ENCODE measurements at places on chromosomes 2 and 18.

DNA sequence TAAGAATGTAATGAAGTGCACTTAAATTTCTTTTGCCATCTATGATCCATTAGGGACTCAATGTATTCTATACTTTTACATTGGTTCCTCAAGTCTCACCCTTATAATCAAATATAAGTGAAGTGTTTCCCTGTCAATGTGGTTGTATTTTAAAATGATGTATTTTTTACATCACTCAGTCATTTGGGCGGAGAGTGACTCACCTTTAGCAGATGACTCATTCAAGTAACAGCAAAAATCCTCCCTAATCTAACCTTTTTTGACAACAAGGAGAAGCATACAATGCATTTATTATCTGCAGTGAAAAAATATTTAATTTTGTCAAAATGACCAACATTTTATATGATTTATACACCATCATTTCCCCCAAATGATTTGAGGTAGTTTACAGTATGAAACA lies 94.4 kb downstream of the FANCL start:
- DNase-seq: no peak

DNA sequence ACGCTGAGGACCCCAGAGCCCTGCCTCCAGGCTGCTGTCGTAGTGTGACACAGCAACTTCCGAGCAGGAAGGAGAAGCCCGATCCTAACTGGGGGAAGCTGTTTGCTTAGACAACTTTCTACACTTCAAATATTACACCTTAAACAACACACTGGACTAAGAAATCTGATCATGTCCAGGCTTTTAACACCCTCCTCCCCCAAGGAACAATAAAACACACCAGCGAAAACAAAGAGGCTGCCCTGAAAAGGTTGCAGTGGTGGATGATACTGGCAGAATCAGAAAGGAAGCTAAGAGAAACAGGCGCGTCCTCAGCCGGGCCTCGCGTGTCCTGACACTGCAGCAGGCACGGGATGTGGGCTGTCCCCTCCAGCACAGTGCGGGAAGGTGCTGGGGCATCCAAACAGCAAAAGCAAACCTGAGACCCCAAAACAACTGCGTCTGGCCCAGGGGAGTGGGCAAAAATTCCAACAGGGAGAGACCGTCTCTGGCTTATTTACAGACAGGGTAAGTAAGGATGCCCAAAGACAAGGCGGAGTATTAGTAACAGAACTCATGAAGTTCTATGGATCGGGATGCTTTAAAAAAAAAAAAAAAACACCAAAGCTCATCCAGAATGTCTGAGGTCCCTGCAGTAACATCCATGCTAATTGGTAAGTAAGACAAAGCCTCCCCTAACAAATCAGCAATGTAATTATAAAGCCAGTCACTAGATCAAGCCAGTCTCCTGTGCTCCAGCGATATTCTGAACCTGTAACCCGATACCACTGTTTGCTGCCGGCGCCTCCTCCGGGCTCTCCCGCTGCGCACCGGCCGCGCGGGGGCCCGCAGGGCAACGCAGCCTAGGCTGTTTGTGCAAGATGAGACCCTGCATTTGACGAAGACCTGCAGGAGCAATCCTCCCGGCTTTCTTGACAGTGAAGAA lies 9.0 kb downstream of the SERTAD2 start:
- peak; percentile 82 for DNase-seq

DNA sequence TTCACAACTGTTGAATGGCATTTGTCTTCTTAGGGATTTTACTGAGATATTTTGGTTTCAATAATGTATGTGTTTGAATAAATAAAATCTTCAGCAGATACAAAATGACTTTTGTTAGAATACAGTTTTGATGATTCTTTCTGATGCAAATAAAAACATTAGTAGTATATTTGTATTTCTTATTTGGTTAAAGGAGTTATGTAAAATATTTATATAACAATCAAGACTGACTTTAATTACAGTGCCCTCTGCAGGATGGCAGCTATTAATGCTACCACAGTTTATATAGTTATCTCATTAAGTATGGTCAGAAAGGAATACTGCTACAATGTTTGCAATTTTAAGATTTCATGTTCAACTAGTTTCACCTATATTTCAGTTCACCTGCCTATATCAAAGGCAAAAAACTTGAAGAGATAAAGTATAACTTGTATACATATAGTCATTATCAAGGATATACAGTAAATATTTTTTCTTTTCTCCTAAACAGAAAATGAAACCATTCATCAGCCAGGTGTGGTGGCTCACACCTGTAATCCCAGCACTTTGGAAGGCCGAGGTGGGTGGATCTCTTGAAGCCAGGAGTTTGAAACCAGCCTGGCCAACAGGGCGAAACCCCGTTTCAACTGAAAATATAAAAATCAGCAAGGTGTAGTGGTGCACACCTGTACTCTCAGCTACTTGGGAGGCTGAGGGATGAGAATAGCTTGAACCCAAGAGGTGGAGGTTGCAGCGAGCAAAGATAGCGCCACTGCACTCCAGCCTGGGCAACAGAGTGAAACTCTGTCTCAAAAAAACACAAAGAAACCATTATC lies 19.8 kb downstream of the ARL5A start:
- DNase-seq: peak; percentile 20

GRCh38 chr2:124485659-124486058 lies 460.6 kb downstream of the CNTNAP5 start:
- DNase-seq: no peak

- no peak for DNase-seq
Measured at GRCh38 chr2:234848578-234848977, 103.2 kb upstream of the SH3BP4 start.

DNA sequence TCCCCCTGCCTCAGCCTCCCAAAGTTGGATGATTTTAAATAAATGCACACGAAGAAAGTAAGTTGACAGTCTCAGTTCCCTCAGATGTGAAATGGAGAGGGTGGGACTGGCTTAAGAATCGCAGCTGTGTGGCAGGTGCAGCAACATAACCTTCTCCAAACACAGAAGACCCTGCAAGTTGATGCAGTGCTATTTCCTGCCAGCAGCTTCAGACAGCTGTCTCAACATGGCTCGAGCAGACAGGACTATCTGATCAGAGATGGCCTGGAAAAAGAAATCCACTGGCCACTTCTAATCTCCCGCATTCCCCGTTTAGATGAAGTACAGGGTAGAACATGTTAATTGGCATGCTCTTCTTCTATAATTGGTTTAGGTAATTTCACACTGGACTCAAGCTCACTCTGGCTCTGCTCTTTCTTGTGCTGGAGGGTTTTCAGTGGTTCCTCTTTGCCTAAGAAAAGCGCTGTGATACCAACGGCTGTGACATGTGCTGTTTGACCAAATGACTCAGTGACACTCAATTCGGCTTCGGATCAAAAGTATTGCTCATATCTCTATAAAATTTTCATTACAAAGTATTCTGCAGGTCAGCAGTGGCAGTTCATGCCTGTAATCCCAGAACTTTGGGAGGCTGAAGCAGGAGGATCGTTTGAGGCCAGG lies 40.2 kb downstream of the MYOM1 start:
- DNase-seq: no peak

DNA sequence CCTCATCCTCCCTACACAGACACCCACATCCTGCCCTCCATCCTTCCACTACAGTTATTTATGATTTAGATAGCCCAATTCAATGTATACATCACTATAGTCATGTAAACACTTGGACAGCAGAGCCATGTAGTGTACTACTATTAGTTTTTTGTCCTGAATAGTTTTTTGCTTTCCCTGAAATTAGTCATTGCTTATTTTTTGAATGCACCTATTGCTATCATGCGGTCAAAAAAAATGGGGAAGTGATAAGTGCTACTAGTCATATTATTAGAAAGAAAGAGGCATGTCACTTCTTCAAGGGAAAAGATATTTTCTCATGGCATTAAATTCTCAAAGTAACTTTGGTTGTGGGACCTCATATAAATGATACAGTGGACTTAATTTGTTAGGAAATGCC lies 6.8 kb upstream of the GREB1 start:
- no peak for DNase-seq

DNA sequence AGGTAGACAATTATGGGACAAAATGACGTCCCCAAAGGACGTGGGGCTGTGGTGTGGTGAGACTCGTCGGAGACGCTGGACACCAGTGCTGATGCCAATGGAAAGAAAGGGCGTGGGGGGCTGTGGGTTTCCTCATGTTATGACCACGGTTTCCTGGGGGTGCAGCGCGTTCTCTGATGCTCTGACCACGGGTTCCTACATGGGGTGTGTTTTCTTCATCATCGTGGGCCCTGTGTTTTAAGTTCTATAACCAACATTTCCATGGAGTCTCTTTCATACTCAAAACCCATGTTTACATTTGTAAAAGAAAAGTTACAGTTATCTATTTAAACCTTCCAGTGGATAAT lies 141.6 kb downstream of the RTP5 start:
- DNase-seq: peak; percentile 4

- DNase-seq: no peak
Measured at GRCh38 chr2:86023366-86023712, 82.3 kb downstream of the POLR1A start.

GRCh38 chr2:17858064-17858463 lies 20.4 kb upstream of the KCNS3 start:
- DNase-seq: no peak

GRCh38 chr18:42706618-42707017 lies 408.9 kb downstream of the RIT2 start:
- peak; percentile 1 for DNase-seq

GRCh38 chr2:136248242-136248641 lies 130.3 kb upstream of the CXCR4 start:
- peak; percentile 33 for DNase-seq

- peak; percentile 65 for DNase-seq
Measured at GRCh38 chr2:68909793-68910674, 38.8 kb upstream of the BMP10 start.

DNA sequence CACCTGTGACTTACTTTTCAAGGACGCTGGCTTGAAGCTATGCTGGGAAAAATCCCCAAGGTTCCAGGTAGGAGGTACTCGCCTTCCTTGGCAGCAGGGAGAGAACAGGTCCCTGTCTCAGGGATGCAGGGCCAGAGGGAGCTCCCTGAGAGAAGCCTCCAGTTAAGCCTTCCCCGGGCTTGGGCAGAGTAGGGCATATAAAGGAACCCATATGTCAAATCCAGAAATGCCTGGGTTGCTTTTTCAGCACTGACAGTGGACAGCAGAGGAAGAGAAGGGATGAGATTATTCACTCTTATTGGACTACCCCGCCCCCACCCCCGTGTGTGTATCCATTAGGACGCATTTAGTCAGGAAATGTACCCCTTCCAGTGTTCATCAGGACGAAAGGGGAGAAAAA lies 89.3 kb upstream of the TEX51 start:
- peak; percentile 3 for DNase-seq

DNA sequence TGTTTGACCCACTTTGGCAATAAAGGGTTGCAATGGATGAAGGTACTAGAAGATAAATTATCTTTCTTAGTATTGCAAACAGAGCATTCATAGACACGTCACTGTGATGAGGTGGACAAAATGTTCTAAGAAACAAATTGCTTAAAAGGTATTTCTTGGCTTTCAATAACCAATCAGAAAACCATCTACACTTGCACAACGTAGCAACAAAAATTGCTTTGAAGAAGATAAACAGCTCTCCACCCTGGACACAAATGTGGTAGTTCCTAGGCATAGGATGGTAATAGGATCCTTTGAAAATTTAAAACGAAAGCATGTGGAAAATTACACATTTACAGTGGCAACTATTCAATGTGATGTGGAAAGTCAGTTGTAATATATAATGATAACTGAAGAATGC lies 439.9 kb upstream of the ETAA1 start:
- DNase-seq: no peak

DNA sequence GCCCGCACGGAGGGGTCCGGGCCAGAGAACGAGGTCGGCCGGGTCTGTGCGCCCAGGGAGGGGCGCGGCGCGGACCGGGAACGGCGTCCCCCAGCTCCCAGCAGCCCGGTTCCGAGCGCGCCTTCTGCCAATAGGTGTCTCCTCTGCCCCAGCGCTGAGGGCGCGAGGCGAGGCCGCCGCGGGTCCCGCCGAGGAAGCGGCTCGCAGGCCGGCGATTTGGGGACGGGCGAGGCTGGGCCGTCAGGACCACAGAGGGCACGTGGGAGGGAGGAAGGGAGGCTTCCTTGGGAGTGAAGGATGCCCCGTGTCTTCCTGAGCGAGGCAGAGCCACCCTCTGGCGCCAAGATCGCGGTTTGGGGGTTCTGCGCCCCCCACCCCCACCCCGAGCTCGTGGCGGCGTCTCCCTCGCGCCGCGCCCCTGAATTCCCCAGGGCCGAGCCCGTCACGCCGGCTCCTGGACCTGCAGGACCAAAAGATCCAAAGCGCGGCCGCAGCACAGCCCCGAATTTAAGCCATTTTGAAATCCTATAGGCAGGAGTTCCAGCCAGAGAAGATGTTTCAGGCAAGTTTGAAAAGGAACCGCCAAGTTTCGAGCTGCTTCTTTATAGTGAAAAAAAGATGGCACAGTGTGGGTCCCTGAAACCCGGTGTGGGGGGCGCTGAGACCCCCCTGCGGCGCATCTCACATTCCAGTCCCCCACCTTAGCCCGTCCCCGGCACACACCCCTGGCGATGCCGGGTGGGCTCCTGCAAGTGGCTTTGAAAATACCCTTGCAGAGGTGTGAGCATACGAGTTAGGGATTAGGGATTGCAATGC lies 909 bp downstream of the NFATC1 start:
- DNase-seq: peak; percentile 49

DNA sequence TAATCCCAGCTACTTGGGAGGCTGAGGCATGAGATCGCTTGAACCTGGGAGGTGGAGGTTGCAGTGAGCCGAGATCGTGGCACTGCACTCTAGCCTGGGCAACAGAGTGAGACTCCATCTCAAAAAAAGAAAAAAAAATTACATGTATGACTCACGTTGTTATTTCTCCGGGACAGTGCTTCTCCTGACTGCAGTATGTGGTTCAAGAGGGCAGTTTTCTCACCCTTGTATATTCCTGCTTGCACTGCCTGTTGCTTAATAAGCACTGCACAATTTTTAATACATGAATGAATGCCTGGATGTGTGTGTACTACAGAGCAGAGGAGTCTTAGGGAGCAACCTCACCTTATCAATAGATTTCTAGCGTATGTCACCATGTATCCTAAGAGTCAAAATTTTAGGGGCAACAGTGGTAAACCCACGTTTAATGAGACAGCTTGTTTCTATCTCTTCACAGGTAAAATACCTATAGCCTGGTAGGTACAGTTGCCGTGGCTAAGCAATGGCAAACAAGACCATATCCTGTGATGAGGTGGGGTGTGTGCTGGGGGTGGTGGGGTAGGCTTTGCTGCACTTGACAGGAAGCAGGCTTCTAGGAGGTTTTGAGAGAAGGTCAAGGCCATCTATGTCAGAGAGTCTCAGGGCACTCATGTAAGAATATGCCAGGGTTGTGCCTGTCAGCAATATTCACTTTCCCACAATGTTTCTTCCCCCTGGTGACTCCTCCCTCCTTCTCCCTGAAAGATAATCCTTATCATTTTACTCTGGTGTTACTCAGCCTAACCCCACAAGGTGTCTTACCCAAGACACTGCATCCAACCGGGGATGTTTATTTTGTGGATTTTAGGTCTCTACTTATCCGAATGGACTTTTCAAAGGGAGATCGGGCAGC lies 36.9 kb upstream of the MEX3C start:
- no peak for DNase-seq

Data from fibroblast of skin of scalp (primary cell).